H7 (cell line): ENCODE measurements at places on chromosomes 6 and 20. TPM values are rescaled to one million over a fixed set of nuclear protein-coding genes. Genes with fewer than 3 reads are reported as not detected.

DNA sequence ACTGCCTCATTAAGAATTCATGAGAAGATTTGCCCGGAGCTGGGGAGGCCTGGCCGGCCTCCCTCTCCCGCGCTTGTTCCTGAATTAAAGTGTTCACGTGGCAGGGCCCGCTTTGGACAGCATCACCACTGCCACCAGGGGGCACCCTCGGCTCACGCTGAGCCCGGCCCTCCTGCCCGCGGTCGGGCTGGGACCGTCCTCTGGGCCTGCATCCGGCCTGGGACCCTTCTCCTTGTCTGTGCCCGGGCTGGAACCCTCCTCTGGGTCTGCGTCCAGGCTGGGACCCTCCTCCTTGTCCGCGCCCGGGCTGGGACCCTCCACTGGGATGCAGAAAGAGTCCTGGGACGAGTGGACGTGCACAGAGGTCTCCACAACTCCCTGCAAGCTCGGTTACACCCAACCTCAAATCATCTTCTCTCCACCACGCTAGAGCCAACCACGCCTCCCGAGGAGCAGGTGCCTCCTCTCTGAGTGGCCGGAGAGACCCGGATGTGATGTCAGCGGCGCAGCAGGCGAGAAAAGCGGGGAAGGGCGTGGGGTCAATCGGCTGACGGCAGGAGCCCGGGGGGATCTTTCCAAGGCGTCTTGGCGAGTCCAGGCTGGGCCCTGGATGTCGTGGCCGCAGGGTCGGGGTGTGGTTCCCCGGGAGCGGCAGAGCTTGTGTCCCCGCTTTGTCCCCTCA, 50.9 kb upstream of the DACT2 start:
- peak; percentile 98 for DNase-seq

Gene NELFE
- total RNA-seq = 109 and 115 TPM in 2 replicates

- peak; percentile 19 for DNase-seq
Measured at GRCh38 chr20:32485770-32486478, 99.2 kb downstream of the NOL4L start.

GRCh38 chr6:24078200-24078599, 47.8 kb upstream of the NRSN1 start:
- DNase-seq = no peak

DNA sequence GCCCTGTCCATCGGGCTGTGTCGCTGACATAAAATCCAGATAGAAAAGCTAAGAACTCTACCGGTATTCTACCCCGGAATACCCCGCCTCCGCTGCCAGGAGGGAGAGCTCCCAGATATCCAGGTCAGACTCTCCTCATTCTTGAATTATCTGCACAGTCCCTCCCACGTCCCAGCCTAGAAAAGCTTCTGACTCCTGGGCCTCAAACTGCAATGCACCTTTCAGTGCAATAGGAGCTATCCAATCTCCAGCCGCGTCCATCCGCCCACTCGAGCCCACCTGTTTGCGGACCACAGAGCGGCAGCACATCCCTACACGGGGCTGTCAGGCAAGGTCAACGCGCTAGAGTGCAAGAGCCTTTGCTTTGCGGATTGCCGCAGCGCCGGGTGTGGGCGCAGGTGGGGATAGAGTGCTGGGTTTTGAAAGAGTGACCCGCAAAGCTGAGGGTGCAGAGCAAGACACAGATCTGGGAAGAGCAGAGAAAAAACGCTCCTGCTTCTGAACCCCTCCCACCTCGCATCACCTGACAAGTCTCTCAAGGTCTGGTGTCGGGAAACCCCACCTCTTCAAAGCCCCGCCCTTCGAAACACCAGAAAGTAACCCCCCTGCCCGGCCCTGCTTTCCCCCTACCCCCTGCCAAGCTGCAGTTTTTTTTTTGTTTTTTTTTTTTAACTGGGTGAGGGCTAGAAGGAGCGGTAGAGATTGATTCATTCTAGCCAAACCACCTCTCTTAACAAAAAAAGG, 1.3 kb downstream of the TAPBP start:
- DNase-seq = peak; percentile 96

- no peak for DNase-seq
Measured at GRCh38 chr6:154292855-154293519, 63.6 kb downstream of the IPCEF1 start.

Gene ECT2L
- total RNA-seq = 0.03 TPM in 1 of 2 replicates, not detected in the other

GRCh38 chr6:32625137-32625536, 12.1 kb upstream of the HLA-DQA1 start:
- DNase-seq = no peak

DNA sequence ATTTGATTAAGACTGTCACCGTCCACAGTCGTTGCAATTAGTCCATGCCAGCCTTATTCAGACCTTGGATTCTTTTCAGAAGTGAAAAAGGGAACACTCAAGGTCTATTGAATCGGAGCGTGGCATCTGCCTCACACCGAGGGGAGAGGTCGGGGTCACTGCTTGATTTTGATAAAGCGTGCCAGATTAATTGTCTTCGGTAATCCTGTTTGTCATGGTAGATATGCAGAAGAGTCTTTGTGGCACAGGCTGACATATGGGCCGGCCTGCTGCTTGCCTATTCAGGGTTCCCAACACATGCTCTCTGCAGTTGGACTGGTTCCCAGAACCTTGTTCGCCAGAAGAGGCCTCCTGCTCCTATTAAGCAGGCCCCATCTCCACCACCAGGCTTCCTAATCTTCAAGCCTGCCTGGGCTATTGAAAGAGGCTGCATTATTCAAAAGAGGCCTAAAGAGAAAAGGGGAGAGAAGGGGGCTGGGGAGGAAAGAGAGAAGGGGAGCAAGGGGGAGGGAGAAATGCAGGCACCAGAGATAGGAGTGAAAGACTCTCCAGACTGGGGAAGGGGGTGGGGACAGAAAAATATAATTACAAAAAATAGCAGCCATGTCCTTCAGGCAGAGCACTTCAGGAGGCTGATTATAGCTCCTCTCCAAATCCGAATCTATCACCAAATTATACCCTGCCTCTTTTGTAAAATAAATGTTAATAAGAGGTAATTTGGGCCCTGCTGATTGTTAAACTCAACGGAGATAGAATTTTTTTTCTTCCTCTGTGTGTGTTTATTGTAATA, 611.3 kb downstream of the HDGFL1 start:
- no peak for DNase-seq

DNA sequence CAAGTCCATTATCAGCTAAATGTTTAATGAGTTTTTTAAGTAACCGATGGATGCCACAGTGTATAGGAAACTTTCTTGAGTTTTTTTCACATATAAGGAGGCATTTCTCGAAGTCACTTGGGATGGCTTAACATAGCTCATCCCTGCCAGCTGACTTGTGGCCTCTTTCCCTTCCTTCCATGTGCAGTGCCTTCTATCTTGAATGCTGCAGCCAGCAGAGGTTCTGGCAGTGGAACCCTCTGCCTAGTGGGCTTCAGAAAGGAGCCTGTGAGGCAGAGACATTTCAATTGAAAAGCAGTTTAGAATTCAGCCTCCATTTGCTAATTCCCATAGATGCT, 51.9 kb downstream of the AKAP12 start:
- no peak for DNase-seq

Gene TCF21
- 0.03 TPM in 1 of 2 replicates, not detected in the other for total RNA-seq

- DNase-seq = no peak
Measured at GRCh38 chr6:53066874-53067706, 1.9 kb downstream of the FBXO9 start.

Gene SALL4
- 127 and 134 TPM in 2 replicates for total RNA-seq
